ENCODE measurements at places on chromosomes 7 and 10. TPM values are rescaled to one million over a fixed set of nuclear protein-coding genes. Genes with fewer than 3 reads are reported as not detected.

DNA sequence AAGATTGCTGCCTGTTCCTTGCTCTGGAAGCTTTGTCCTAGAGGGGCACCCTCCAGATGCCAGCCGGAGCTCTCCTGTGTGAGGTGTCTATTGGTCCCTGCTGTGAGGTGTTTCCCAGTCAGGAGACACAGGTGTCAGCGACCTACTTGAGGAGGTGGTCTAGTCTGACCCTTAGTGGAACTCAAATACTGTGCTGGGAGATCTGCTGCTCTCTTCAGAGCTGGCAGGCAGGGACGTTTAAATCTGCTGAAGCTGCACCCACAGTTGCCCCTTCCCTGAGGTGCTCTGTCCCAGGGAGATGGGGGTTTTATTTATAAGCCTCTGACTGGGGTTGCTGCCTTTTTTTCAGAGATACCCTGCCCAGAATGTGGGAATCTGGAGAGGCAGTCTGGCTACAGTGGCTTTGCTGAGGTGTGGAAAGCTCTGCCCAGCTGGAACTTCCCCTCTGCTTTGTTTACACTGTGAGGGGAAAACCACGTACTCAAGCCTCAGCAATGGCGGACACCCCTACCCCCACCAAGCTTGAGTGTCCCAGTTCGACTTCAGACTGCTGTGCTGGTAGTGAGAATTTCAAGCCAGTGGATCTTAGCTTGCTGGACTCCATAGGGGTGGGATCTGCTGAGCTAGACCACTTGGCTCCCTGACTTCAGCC is 119.2 kb downstream of the PPP1R9A start:
- no peak for DNase-seq

SHTN1 gene
- total RNA-seq = 33.6 TPM

GDF10 gene
- total RNA-seq = 0.12 TPM

LYZL2 gene
- total RNA-seq = not detected

- no peak for DNase-seq
These were observed 26.9 kb downstream of the PRSS2 start for GRCh38 chr7:142797391-142798377.

DNA sequence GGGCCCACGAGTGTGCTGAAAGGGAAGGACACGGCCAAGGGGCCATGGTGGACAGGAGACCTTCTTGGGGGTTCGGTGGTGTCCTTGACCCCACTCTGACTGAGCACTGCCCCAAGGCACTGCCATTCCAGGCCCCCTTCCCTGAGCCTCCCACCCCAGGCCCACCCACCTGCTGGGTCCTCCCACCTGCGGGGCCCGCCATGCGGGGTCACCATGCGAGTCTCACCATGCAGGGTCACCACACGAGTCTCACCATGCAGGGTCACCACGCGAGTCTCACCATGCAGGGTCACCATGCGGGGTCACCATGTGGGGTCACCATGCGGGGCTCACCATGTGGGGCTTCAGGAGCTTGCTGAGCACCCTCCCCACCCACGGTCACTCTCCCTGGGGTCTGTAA is 76.3 kb downstream of the LHPP start:
- DNase-seq = no peak

DNA sequence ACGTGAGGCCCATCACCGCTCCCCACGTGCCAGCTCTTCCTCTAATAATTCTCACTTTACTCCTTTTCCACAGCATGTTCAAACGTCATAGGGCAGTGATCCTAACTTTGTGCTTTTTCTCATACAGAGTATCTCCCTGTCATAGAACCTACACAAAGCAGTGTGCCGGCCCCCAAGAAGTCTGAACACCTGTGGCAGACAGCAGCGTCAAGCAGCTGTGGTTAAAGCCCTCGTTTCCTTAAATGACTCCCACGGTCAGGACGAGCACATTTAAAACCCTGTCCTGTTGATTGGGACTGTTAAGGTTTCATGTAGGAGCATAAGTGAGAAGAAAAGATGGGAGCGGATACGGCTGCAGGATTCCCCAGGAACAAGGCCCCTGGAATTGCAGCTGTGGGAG is 267.2 kb downstream of the DIP2C start:
- DNase-seq = no peak

SUN3 gene
- not detected for total RNA-seq

DNA sequence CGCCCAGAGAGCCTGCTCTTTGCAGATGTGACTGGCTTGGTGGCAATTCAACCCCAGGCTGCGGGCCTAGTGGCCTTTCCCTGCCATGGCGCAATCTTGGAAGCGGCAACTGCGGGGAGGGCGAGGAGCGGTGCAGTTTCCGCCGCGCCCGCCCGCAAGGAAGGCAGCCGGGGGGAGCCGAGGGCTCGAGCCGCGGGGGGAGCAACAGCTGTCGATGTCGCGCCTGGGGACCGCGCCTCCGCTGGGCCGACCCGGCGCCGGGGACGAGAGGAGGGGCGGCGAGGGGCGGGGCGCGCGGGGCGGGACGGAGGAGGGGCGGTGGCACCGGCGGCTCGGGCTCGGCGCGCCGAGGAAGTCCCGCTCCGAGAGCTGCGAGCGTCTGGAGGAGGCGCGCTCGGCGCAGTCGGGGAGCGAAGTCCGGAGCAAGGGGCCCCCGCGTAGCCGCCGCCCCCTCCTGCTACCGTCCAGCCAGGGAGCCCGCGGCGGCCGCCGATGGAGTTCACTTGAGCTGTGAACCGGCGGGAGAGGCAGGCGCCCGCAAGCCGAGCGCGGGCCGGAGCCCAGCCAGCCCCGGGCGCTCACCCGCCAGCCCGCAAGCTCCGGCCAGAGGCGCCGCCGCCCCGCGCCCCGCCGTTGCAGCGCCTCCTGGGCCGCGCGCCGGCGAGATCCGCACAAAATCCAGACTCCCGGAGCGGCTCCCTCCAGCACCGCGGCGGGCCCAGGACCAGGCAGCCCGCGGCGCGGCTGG is 438.1 kb upstream of the GALNT17 start:
- DNase-seq = peak; percentile 74

- DNase-seq = no peak
These were observed 111.9 kb upstream of the RPA3 start for GRCh38 chr7:7830122-7830878.

CLDN4 gene
- 1,078 TPM for total RNA-seq

CAMK1D gene
- total RNA-seq = 42.5 TPM

DNA sequence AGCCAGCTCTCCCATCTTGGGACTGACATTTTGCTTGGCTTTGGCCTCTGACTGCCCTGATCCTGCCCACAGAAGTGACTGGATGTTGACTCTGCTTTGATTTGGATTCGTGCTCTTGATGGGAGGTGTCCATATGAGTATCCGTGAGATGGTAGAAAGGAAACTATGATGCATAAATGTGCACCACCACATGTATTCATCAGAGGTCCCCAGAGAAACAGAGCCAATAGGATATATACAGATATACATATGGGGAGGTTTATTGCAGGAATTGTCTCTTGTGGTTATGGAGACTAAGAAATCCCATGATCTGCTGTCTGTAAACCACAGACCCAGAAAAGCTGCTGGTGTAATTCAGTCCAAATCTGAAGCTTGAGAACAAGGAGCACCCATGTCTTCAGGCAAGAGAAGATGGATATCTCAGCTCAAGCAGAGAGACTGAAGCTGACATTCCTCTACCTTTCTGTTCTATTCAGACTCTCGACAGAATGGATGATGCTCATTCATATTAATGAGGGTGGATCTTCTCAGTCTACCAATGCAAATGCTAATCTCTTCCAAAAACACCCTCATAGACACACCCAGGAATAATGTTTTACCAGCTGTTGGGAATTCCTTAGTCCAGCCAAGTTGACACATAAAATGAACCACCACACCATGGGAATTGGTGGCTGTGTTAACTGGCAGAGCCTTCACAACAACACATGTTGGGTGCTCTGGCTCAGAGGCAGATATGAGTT is 390.7 kb downstream of the CCSER2 start:
- DNase-seq = no peak

DNA sequence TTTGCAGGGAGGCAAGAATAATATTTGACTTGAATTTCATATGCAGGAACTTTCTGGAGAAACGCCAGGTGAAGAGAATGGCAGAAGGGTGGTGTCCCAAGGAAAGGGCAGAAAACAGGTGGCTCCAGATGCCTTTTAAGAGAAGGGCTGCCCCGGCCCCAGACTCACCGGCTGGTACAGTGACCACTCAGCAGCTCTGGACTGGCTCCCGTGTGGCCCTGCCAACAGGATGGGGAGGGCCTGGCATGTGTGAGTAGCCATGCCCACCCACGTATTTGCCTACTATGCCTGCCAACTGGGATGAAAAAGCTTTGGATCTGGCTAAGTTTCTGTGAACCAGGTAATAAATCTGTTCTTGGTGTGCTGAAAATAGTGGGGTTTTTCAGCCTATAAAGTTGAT is 159.5 kb downstream of the PRKAG2 start:
- no peak for DNase-seq

PALD1 gene
- 1.3 TPM for total RNA-seq

STK31 gene
- total RNA-seq = 1.1 TPM

Data from left colon (tissue), 2 donors.